ENCODE measurements at places on chromosomes 1 and 21.
A peak's percentile ranks its signal among the peaks of the same experiment; 100 is the strongest.

DNA sequence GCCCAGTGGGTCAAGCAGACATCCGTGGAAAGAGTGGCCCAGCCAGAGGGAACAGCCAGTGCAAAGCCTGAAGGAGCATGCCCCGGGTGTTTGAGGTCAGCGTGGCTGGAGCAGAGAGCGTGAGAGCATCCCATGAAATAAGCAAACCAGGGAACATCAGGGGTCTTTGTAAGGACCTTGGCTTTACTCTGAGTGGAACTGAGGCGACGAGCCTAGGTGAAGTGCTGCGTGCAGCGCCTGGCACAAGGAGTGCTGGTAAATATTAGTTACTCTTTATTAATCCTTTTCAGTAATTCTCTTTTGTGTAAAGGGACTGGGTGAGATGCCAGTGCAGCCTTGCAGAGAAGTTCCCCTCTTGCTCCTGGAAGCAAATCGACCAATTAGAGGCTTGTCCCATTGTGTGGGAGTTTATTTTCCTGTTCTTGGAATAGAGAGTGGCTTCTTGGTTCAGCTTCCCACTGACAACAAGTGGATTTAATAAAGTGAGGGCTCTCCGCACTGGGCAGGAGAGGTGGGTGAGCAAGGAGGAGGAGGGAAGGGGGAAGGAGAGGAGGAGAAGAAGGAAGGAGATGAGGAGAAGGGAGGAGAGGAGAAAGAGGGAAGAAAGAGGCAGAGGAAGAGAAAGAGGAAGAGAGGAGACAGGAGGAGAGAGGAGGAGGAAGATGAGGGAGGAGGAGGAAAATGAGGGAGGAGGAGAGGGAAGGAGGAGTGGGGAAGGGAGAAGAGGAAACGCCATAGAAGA, 37.6 kb upstream of the DISP3 start:
- no peak for DNase-seq

- peak; percentile 56 for DNase-seq
Observed at GRCh38 chr1:244207935-244208244, 156.8 kb downstream of the ZBTB18 start.

DNA sequence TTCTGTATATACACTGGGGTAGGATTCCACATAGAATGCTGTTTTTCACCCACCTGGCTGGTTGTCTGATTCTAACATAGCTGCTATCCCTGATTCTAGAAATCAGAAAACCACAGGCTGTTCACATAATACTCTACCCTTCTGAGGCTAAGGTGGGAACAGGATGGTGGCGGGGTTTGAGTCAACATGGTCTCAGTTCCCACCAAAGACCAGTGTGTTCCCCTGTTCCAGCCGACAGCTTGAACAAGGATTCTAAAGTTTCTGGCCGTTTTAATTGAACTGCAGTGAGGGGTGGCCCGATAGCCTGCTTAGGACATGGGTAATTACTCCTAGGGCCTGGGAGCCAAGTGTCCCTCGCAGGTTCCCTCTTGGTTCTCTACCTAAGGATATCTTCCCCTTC, 38.4 kb downstream of the PEX14 start:
- DNase-seq: no peak

DNA sequence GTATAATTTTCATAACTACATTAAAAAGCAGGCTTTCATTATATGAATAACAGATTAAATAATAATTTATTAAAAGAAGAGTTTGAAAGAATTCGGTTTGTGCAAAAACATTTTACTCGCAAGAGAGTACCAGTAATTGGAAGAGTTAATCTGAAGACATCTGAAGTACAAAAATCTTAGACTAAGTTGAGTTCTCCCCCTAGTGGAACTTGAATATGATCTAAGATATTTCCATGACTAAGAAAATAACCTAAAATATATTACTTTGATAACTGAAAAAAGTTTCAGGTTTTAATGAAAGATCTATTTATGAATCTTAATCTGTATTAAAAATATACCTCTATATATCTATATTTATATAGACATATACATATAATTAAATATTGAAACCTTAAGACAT, 112.5 kb upstream of the GFI1 start:
- DNase-seq: peak; percentile 54

- DNase-seq: peak; percentile 87
Observed at GRCh38 chr1:205523891-205524793, 19.7 kb downstream of the CDK18 start.

DNA sequence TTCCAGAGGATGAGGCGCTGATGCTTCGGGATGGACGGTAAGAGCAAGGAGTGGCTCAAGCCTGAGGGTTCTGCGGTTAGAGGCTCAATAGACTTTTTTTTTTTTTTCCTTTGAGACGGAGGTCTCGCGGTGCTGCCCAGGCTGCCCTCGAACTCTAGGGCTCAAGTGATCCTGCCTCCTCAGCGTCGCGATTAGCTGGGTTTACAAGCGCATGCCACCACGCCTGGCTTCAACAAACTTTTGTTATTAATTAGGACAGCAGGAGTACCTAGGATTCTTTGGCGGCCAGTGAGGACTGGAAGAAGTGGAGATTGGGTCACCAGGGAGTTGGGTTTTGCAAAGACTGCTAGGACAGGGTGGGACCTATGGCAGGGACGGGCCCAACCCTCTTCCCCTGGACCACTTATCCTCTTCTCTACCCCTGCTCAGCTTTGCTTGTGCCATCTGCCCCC, 587 bp downstream of the SCNM1 start:
- DNase-seq: peak; percentile 57

GRCh38 chr1:45687754-45688740, at the start of gene TMEM69:
TSS of gene TMEM69 (plus strand) at chr1:45688181. CDS start at chr1:45691069, 2,888 bp downstream.
- DNase-seq: peak; percentile 92

DNA sequence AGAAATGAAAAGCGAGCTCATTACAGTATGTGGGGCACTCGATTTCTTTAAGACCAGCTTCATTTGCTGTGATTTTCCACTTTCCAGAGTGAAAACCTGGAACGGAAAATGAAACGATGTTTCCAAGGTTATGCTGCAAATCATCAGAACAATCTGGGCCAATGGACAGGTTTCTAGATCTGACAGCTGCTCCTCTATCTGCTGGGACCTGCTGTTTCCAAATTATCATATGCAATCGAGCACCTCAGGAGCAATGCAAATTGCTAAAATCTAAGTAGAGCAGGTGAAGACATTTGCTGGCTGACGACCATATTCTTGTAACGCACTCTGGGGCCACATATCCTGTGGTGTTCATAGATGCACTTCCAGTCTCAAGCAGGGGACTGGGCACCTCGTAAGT, 39.7 kb upstream of the TIAM1 start:
- no peak for DNase-seq

DNA sequence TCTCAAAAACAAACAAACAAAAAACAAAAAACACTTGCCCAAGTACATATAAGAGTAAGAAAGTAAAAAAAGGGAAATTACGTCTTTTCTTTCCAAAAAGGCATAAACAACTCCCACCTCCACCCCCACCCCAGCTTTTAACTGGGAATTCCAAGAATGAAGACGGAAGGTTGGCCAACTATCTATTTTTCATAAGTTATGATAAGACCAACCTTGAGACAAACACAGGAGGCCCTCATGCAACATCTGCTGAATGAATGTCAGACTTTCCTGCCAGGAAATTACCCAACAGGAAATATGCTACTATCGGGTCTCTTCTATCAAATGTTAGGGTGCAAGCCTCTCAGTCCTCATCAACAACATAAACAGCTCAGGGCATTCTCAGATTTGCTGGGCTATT, 1.9 kb downstream of the BSDC1 start:
- DNase-seq: peak; percentile 67

DNA sequence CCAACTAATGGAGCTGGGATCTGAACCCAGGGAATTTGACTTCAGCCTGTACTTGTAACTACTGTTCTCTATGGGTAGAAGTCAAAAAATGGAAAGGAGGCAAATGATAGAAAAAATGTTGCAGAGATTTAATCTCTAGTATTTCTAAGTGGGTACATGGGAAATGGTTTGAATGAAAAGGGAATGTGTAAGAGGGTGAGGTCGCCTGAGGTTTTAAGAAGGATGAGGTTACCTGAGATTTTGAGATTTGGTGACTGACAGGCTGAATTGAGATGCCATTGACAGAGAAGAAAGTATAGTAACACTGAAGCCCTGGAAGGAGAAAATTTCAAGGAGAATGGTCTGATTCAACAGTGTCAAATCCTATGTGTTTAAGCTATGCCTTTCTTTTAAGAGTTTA, 5.5 kb downstream of the CAMSAP2 start:
- no peak for DNase-seq

DNA sequence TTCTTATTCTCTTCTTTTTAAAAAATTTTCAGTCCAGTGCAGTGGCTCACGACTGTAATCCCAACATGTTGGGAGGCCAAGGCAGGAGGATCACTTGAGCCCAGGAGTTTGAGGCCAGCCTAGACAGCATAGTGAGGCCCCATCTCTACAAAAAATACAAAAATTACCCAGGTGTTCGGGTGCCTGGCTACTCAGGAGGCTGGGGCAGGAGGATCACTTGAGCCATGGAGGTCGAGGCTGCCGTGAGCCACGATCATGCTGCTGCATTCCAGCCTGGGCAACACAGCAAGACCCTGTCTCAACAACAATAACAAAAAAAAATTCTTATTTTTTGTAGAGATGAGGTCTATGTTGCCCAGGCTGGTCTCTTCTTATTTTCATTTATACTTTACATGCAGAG, 7.9 kb downstream of the PLA2G2D start:
- no peak for DNase-seq

DNA sequence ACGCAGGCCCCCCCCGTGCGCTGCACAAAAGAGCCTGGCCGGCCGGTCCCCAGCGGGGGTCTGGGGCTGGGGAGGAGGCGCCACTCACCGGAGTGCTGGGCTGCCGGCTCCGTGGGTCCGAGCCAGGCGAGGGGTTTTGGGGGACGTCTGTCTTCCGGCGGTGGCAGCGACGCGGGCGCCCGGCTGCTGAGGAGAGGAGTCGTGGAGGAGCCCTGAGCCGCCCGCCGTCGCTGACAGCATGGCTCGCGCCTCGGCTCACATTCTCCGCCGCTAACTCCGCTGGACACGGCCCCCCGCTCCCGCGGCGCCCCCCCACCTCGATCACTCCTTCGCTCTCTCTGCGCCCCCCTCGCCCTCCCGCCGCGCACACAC, 649 bp downstream of the AHDC1 start:
- peak; percentile 46 for DNase-seq

DNA sequence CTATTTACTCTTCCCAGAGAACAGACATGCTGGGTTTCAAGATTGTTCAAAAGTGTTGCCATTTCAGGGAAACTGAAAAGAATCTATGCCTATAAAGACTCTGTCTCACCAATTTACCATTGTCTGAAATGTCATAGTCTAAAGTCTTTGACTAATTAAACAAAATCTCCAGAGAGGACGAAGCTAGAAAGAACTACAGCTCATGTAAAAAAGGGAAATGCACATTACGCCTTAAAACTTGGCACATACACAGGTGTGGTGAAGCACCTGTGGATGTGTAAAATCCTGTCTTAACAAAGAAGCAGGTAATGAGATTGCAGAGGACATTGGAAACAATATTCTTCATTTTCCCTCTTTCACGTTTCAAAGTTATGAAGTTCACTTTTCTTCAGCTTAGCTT, 130.6 kb downstream of the EIF4G3 start:
- no peak for DNase-seq

- DNase-seq: no peak
Observed at GRCh38 chr21:31386006-31386405, 41.9 kb upstream of the TIAM1 start.

DNA sequence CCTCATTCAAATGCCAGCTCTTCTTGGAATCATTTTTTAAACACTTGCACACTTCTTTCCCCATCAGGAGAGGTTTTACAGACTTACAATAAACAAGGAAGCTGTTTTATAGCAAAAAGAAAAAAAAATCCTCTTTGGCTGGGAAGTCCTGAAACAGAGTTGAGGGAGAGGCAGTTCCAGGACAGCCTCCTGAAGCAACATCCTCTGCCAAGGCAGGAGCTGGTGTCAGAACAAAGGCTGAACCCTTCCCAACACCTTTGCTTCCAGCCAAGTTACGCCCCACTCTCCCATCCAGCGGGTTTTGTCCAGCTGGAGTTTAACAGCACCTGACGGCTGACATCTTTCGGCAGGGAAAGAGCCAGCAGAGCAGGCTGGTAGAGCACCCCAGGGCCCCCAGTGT, 287.8 kb downstream of the RRAGC start:
- DNase-seq: no peak

- no peak for DNase-seq
Observed at GRCh38 chr1:184836934-184837895, 82.6 kb upstream of the EDEM3 start.

DNA sequence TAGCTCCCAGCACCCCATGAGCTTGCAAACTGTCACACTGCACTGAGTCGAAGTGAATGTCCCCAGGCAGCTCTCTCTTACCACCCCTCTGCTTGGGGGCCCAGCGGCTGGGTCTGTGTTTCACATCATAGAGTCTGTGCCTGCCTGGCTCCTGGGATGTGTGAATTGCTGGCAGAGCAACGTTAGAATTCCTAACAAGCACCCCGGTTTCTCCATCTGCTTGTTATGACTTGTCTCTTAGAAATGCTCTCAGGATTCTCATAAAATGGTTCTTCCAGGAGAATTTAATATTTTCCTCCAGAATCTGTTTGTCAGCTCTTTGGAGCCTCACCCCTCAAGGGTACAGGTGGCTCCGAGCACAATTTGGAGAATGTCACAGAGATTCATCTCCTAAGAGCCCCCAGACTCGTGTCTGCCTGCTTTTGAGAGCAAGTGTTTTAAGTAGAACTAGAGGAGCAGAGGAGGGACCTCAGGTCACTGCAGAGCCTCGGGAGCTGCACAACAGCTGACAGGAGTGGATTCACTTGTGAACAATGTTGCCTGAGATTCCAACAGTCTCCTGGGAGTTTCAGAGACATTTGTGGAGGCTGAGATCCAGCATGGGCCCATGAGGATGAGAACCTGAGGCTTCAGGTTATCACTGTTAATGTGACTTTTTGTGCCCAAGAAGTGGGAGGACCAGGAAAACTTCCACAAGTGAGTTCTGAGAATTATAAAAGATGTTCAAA, 131.5 kb downstream of the KCNJ6 start:
- DNase-seq: no peak

DNA sequence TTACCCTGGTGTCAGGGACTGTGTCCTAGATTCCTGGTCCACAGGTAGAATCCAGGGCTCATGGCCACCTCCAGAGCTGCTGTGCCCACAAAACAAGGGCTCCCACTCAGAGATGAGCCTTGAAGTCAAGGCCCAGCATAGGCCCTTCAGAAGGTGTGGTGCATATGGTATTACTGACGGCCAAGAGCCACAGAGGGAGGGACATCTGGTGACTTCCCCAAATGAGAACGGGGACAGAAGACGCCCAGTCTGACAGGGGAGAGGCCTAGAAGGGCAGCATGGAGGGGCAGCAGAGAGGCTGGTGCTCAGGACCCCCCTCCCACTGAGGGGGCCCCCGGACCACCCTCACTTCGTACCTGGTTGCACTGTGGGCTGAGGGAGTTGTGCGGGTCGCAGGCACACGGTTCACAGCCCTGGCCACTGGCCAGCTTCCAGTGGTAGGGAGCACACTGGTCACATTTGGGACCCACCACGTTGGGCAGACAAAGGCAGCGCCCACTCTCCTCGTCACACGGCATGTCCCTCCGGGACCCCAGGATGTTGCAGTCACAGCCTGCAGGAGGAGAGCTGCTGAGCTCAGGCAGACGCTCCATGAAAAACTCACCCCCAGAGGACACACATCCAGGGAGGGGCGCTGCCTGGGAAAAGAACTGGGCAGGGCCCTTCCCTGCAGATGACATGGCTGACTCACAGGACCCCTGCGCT, 25.0 kb downstream of the LAMB3 start:
- DNase-seq: no peak

GRCh38 chr1:182676274-182676673, 8.1 kb downstream of the RGS8 start:
- peak; percentile 10 for DNase-seq

GRCh38 chr1:185987611-185988321, 253.6 kb downstream of the HMCN1 start:
- no peak for DNase-seq
